SK-N-DZ (cell line): ENCODE measurements at places on chromosomes 6 and 20.

- DNase-seq: no peak
Observed at GRCh38 chr20:57104651-57105204, 161.7 kb downstream of the BMP7 start.

DNA sequence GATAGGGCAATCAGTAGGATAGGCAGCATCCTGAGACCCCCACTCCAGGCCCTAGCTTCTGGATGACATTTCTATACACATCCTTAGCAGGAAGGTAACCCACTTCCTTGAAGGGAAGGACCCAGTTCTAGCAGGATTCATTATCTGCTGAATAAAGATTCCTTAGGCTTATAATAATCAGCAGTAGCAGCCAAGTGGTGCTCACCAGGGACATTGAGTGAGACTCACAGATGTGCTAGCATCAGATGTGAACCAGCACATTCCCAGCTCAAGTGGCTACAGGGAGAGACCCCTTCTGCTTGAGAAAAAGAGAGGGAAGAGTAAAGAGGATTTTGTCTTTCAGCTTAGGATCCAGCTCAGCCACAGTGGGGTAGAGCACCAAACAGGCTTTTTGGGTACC, 244.8 kb upstream of the UFL1 start:
- no peak for DNase-seq

DNA sequence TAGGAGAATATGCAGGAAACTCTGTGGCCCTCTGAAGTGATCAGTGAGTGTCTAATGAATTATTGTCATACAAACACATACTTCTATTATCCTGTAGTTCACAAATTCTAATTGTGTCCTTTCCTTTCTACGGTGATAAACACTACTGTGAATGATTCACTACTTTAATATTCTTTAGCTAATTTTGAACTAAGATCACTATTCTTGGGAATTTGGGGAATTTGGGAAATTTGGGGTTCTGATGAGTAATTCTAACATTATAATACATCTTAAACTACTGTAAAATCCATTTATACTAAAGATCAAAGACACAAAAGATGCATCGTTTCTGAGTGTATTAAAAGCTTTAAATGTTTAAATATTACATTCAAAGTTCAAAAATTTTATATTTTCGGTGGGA, 1287.2 kb upstream of the CITED2 start:
- DNase-seq: no peak

GRCh38 chr6:125008261-125008703, 46.0 kb downstream of the RNF217 start:
- no peak for DNase-seq

DNA sequence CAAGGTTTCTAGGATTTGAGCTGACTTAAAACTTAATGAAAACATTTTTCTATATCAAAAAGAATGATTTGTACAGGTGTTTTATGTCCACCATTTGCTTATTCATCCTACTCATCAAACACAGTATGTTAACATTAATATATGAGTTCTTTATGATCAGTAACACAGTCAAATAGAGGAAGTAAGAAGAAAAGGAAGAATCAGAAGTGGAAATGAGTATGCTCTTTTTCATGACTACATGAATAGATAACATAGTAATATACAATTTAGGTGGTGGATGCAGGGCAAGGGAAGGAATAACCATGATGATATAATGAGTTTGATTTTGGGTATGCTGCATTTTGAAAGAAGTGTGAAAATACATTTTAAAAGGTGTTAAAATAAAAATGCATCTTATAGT, 16.5 kb downstream of the KPNA5 start:
- no peak for DNase-seq

DNA sequence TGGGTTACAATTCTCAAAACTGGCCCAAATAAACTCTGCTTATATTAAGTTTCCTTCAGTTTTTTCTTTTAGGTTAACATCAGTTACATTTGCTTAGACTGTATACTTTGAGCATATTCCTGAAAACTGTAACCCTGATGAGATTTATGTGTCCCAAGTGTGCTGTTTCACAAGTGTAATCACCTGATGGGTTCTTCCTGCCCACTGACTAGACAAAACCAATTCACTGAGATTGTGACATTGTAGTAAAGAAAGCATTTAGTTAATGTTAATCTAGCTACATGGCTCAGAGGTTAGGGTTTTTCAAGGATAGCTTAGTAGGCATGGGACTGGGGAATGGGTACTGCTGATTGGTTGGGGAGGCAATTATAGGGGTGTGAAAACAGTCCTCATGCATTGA, 53.6 kb downstream of the CCN2 start:
- no peak for DNase-seq

DNA sequence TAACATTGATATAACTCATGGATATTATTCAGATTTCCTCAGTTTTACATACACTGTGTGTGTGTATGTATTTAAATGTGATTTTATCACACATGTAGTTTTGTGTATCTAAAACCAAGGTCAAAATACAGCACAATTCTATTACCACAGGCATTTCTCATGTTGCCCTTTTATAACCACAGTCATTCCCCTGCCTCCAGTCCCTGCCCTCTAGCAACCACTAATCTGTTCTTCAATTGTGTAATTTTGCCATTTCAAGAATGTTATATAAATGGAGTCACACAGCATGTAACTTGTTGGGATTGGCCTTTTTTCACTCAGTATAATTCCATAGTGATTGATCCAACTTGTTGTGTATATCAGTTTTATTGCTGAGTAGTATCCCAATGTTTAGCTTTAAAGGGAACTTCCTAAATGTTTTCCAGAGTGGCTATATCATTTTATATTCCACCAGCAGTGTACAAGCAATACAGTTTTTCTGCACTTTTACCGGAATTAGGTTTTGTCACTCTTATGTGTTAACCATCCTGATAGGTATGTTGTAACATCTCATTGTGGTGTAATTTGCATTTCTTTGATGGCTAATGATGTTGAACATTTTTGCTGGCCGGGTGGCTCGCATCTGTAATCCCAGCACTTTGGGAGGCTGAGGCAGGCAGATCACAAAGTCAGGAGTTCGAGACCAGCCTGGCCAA, 338.2 kb downstream of the SOX4 start:
- no peak for DNase-seq

DNA sequence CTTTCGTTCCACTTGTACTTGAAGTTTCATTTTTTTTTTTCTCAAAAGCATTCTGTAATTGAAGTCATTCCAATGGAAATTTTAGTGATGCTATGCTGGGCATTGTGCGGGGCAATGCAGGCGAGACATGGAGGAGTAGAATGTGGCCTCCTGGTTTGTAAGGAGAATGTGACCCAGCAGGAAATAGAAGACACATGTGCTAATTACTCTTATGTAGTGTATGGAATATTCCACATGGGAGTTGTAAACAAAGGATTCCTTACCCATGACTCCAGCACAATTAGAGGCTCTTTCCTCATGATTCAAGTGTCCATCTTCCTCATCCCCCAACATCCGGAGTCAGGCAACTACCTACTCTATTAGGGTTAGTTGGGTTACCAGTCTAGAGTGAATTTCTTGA, 14.9 kb upstream of the RFPL4B start:
- DNase-seq: no peak

DNA sequence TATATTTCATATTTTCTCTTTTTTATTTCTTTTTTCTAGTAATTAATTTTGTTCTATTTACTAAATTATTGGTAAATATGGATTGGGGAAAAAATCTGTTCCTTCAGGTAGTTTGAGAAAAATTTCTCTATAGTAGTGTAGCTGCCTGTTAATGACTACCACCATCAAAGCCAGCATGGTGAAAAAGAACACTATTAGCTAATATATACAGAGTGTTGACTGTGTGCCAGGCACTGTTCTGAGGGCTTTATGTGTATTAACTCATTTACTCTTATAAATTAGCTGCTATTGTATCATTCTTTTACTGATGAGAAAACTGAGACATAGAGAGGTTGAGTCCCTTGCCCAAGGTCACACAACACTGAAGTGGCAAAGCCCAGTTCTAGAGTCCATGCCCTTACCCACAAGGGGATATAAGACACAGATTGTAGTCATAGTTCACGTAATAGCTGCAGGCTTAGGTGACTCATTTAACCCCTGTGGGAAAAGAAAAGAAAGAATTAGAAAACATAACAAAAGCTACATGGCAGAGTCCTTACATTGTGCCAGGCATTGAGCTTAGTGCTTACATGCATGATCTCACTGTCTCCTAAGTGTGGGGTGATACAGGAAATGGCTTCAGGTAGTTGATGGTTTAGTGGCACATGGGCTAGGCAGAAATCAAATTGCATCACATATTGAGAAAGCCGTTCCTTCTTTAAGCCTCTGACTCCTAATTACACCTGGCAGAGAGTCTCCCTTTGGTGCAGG, 12.2 kb upstream of the AKIRIN2 start:
- DNase-seq: no peak
